ENCODE measurements at places on chromosomes 3 and 15.

DNA sequence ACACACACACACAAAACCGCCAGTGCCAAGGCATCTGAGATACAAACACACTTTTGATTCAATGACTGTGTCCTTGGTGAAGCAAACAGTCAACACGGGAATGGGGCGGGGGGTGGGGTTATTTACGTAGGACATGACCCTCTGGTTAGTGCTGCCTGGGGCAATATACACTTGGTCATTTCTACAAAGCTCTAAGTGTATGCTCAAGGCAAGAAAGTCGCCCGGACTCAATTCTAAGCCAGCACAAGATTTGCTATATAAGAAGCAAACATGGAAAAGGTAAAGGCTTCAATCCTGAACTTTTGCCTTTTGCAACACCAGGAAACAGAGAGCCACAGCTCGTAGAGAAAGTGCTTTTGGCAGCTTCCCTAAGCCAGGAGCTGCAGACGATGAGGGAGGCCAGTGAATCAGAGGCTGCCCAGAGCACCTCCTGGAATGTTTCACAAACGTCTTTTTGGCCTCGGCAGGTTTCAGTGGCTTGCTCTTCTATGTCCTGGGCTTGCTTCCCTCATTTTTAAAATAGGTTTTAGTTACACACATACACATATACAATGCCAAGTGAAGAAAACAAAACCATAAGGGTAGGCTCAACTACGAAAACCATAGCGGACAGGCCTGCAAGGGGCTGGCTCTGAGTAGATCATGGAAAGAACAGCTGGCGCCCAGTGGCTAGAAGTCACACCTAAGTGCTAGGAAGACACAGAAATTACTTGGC, 73.6 kb downstream of the TM4SF4 start:
- DNase-seq: no peak

DNA sequence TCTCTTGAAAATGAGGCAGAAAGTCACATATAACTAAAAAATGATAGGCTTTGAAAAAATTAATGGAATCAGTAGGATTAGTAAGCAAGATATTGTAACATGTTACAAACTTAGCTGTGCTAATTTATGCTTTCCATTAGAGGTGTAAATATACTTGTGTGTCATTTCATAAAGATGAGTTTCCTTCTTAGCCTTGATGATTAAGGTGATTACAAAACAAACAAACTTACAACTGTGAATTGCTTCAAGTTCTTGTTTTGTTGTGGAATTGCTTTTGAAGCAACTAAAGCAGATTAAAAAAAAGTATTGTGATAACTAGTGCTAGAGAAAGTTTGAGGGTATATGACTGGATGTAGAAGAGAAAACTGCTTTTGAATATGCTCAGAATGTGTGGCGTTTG, 87.9 kb downstream of the DIPK2A start:
- no peak for DNase-seq

DNA sequence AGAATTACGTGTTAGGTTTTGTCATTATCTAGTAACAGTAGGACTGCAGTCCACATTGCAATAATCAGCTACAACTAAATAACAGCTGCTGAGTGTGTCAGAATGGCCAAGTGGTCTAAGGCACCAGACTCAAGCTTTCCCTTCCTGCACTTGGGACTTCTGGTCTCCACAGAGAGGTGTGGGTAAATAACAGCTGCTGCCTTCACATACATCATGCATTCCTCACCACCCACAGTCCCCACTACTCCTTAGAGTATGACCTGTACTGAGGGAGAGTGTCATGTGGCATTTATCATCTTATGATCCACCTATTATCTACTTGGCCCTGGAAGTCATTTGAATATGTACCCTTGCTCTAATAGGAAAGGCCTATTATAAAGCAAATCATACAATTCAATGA, 22.2 kb upstream of the ZMAT3 start:
- DNase-seq: no peak

- DNase-seq: no peak
Observed at GRCh38 chr3:172146349-172146748, 107.0 kb downstream of the FNDC3B start.

DNA sequence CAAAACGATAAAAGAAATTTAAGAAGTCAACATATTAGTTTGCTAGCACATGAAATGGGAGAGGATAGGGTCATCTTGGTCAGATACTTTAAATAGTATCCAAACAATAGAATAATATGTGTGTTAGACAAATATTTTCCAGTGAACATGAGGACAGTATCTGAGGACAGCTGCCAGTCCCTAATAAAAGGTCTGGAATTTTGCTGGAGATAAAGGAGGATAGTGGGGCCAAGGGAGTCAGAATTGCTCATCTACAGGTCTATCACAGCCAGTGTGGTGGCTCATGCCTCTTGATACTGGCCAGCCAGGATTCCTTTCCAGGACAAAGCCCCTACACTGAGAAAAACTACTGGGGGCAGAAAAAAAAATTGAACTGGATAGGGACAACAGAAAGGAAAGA, 74.0 kb downstream of the HERC1 start:
- no peak for DNase-seq

DNA sequence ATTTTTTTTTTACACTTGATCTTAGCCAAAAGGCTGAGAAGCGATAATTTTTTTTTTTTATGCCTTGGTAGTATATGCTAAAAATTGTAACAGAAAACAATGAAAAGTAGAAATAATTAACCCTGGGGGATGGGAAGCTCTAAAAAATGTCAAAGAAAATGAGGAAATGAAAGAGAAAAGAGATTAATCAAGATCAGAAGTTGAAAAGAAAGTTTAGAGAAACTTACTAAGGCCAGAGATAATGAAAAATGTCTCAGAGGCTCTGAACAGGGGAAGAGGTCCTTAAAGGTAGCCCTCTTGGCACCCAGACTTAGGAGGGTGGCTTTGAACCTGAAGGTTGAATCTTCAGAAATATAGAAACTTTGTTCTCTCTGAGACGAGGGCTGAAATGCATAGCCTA, 58.6 kb upstream of the ZBED2 start:
- no peak for DNase-seq

GRCh38 chr3:45480218-45480617, 91.8 kb downstream of the LARS2 start:
- DNase-seq: no peak

- no peak for DNase-seq
Observed at GRCh38 chr3:65808407-65808806, 230.3 kb downstream of the MAGI1 start.

GRCh38 chr3:43036621-43037423, 57.7 kb downstream of the GASK1A start:
- DNase-seq: no peak

GRCh38 chr3:122082357-122082756, 27.2 kb downstream of the CD86 start:
- DNase-seq: no peak

DNA sequence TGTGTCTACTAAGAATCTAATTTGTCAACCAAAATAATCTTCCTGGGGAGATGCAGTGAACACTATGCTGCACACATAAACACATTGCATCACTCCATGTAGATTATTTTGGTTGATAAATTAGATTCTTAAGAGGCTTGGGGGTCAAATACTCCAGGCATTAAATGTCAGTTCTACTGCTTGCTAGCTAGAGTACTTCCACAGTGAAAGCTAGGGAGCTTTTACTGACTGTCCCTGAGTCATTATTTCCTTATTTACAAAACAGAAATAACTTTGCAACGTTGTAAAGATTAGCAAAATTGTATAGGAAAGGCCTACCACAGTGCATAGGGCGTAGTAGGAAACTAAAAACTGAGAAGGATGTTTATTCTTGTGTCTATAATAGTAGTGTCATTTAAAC, 12.9 kb upstream of the TMC3 start:
- no peak for DNase-seq

- DNase-seq: no peak
Observed at GRCh38 chr3:72505539-72506405, 342.5 kb downstream of the SHQ1 start.

GRCh38 chr15:25437777-25438600, 835 bp downstream of the UBE3A start:
- peak; percentile 31 for DNase-seq

DNA sequence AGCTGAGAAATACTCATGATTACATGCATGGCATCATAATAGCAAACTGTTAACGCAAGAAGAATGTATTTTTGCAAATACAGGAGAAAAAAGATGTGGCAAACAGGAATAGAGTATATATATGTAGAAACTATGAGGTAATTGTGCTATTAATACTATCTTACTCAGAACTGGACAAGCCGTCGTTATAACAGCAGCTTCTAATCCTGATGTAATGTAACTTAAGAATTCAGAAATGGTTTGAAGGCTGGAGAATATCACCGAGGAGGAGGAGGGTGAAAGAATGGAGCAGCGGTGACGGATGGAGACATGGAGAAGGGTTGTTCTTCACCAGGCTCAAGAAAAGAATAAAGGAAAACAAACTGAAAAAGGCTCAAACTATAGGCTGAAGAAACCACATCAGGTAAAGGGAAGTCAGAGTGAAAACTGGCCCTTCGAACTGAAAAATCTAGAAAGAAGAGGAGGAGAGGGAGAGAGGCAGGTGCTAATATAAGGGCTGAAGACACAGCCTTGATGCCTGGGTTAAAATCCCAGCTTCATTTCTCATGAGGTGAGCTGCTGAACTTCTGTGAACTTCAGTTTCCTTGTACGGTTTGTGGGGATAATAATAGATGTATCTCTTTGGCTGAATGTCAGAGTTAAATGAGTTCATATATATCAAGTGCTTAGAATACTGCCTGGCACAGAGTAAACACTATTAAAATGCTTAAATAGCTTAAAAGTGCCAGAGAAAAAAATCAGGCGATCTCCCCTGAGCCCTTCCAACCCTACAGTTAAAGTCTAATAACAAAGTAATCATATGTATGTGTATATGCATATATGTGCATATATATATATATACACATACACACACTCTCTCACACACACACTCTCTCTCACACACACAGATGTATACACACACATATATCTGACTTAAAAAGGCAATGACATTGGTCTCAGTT, 43.9 kb downstream of the GOLIM4 start:
- DNase-seq: no peak

- DNase-seq: no peak
Observed at GRCh38 chr3:127139601-127140500, 53.1 kb upstream of the PRR23E start.

DNA sequence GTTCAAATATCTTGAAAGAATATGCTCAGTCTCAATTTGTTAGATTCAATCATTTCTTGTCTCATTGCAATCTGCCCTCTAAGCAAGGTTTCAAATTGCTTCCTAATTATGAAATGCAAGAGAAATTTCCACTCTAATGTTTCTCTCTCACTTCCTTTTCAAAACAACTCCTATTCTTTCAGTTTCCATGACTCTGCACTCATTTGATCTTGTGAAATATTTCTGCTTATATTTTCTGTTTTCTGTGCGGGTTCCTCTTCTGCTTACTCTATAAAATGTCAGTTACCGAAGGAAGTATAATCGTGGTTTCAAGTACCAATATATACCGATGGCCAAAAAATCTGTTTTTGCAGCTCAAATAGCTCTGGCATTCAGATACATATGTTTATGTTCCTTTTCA, 521.9 kb upstream of the NAALADL2 start:
- DNase-seq: no peak

GRCh38 chr15:93452537-93453211, 363.7 kb upstream of the RGMA start:
- no peak for DNase-seq

DNA sequence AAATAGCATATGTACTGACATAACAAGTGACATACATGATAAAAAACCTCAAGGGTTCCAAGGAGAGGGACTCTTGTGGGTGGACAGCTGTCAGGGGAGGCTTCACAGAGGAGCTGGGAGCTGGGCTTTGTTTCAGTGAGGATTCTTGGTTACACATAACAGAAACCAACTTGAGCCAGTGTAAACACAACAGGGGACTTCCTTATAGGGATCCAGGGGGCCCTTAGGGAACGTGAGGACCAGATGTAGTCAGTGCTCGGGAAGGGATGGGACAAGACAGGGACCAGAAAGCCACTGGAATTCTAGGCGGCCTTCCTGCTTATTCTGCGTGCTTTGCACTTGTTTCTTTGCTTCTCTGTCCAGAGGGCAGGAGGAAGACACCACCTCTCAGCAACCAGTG, 34.9 kb downstream of the SNAPC5 start:
- no peak for DNase-seq

- no peak for DNase-seq
Observed at GRCh38 chr3:60199306-60199705, 1051.9 kb downstream of the FHIT start.

GRCh38 chr15:94456226-94456625, 224.9 kb downstream of the MCTP2 start:
- DNase-seq: no peak

DNA sequence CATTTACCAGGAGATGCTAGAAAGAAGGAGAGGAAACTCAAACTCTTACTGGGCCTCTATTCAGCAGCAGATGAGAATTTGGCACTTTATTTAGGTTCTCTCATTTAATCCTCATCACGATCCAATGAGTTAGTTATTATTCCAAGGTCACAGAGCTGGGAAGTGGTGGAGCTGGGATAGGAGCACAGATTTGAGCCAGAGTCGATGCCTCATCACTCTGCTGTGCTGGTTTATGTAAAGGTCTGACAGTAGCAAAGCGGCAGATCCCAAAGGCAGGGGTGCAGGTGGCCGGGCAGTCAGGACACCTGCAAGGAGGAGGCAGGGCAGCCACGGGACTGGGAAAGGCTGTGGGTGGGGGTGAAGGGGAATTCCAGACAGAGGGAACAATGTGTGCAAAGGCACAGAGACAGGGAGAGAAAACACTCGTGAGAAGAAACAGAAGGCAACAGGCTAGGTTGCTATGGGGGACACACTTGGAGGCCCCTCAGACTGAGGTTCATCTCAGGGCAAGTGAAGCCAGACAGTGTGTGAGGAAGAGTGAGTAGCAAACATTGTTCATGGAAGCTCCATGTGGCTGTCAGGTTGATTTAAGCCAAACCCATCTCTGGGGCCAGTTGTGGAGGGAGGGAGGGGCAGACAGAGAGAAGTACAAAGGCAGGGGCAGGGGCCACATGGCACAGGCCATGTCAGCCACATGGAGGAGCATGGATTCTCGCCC, 26.8 kb downstream of the RAB6B start:
- DNase-seq: no peak

DNA sequence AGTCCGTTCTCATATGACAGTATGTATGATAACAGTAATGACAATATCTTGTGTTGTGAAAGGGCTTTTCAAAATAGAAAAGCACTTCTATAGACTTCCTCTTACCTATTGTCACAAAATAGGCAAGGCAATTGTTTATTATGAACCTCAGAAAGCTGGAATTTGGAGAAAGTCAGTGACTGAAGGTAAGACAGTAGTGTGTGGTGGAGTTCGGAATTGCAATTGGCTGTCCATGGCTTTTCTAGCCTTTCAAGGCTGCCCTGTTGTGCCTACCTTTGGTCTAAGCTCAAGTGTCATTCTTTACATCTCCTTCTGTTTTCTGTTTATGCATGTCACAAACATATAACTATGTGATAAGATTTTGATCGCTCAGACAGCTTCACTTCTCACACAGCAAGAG, 219.3 kb upstream of the NR2E3 start:
- DNase-seq: no peak

Measured in thymus (tissue), 14 donors.